ENCODE measurements at places on chromosomes 12 and 14.

GRCh38 chr14:72305561-72305960 is 373.3 kb downstream of the RGS6 start:
- DNase-seq = no peak

GRCh38 chr14:32757568-32757967 is 181.1 kb upstream of the NPAS3 start:
- no peak for DNase-seq

GRCh38 chr12:90441431-90441830 is 513.5 kb downstream of the CCER1 start:
- DNase-seq = no peak

GRCh38 chr14:52458721-52459085 is 93.6 kb downstream of the TXNDC16 start:
- no peak for DNase-seq

- no peak for DNase-seq
These were observed 179.1 kb downstream of the PHETA1 start for GRCh38 chr12:111189792-111190191.

GRCh38 chr14:66056926-66057552 is 429.1 kb upstream of the CCDC196 start:
- DNase-seq = no peak

DNA sequence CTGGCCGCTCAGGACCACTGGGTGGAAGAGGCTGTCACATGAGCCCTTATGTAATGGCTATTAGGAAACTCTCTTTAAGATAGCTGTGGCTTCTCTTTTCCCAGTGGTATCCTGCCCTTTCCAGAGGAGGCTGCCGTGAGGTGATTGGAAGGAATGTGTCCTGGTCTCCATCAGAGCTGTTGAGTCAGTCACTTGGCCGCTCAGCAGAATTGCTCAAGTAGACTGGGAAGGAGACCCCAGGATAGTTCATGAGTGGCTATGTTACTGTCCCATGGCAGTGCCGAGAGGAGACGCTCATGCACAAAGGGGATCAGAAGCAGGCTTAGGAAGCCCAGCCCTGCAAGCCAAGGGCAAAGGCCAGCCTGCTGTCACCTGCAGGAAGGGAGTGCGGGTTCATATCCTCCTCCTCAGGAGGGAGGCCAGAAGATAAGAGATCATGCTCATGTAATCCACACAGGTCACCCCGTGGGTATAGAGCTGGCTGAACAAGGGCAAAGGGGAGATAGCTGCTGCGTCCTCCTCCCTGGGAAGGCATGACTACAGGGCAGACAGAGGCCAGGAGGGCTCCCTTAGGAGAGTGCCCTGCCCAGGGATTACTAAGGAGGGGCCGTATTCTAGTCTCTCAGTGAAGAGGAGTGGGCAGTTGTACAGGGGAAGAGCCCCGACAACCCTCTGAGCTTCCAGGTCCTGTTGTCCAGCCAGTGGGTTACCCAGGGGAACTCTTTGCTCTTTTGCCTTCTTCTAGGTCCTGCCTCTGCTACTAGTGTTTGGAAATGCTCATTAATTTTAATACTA is 137.0 kb upstream of the MAX start:
- DNase-seq = no peak

DNA sequence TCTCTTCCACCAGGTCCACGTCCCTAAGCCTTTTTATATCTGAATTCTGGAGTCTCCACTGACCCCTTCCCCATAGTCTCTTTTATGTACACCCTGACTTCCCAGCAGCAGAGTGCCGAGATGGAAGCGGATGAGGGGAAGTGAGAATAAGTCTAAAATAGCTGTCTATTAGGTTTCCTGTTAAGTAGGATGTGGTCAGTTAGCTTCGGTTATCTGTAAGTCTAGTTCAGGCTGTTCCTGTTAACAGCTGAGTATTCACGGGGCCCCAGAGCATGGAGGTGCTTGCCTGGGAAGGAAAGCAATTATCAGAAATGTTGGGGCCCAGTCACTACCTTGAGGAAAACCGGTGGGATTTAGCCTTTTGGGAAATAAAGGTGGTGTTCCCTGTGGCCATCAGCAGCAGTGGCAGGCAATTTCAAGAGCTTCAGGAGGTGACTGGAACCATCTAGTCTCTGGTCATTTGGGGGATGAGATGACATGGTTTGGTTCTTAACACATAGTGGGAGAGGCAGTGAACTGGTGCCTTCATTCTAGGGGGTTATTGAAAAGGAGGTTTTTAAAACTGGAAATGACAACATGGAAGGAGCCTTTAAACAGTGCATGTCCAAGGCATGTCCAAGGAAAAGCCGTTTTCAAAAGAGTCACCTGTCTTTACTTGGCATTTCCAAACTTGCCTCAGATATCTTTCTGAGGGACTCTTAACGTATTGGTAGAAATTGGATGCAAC is 21.8 kb downstream of the CHST11 start:
- no peak for DNase-seq

GRCh38 chr14:56490379-56490778 is 89.2 kb upstream of the TMEM260 start:
- peak; percentile 18 for DNase-seq

DNA sequence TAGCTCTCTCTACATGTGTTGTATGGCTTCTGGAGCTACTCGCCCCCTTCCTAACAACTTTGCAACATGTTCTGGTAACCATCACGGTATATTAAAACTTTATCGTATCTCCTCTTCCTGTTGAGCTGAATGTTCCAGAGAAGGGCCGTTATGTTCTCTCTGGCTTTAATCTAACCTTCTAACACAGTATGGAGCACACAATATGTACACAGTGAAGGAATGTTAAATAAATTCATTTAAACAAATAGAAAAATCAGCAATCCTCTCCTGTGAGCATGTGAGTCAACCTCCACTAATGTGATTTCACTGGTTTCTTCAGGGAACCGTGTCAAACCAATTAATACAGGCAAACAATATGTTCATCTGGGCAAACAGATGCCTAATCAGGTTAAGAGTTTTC is 319.5 kb upstream of the OR4E1 start:
- DNase-seq = no peak

DNA sequence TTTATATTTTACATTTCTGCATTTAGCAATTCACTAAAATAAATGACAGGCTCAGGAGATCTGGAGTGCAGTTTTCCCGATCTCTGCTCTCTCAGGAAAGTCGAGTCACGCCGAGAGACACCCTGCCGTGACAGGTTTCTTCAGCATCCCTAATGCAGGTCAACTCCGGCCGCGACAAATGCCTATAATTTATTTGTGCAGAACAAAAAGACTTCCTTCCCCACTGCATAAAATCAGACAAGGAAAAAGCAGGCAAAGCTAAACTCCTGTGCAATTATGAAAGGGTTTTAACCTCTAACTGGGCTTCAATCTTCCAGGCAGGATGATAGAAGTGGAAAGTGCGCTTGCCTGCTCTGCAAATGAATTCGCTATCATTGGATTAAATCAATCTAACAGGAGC is 28.1 kb downstream of the SPRING1 start:
- DNase-seq = no peak

- no peak for DNase-seq
These were observed 1031.3 kb downstream of the FSCB start for GRCh38 chr14:43475757-43476156.

- DNase-seq = no peak
These were observed 16.9 kb upstream of the TMEM132C start for GRCh38 chr12:128250096-128250495.

GRCh38 chr12:103799504-103799856 is 41.6 kb downstream of the NT5DC3 start:
- DNase-seq = no peak

Data from NCI-H1048 (cell line).